ENCODE measurements at places on chromosomes 16 and 17.
A peak's percentile ranks its signal among the peaks of the same experiment; 100 is the strongest.

DNA sequence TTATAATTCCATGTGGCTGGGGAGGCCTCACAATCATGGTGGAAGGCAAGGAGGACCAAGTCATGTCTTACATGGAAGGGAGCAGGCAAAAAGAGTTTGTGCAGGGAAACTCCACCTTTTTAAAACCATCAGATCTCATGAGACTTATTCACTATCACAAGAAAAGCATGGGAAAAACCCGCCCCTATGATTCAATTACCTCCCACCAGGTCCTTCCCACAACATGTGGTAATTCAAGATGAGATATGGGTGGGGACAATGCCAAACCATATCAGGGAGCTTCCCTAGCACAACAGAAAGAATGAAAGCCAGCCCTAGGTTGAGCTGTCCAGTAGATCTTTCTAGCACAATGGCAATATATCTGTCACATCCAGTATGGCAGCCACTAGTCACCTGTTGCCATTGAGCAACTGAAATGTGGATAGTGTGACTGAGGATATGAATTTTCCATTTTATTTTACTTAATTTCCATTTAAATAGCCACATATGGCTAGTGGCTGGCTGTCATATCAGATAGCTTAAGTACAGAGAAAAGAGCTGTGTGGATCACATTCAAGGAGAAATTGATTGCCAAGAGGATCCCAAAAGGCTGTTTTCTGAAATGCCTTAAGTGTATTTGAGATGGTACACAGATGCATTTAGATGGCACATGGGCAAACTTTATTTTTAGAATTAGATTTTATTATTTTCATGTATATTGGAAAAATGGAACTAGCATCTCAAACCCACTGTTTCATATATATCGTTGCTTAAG is 273.0 kb downstream of the GRIN2A start:
- H3K4me1 ChIP-seq: no peaks in the 10 kb centered on the region
- no peaks in the 10 kb centered on the region for H3K36me3 ChIP-seq
- H3K27me3 ChIP-seq: peaks cover 2% of the 10 kb centered on the region
- H3K27ac ChIP-seq: no peak overlapping the region
- DNase-seq: no peak
- H3K4me3 ChIP-seq: no peak overlapping the region

GRCh38 chr16:19108409-19109287 is 5.1 kb upstream of the ITPRIPL2 start:
- H3K27me3 ChIP-seq: peaks cover 14% of the 10 kb centered on the region
- H3K4me3 ChIP-seq: no peak overlapping the region
- peaks cover 24% of the 10 kb centered on the region for H3K4me1 ChIP-seq
- H3K36me3 ChIP-seq: no peaks in the 10 kb centered on the region
- DNase-seq: no peak

DNA sequence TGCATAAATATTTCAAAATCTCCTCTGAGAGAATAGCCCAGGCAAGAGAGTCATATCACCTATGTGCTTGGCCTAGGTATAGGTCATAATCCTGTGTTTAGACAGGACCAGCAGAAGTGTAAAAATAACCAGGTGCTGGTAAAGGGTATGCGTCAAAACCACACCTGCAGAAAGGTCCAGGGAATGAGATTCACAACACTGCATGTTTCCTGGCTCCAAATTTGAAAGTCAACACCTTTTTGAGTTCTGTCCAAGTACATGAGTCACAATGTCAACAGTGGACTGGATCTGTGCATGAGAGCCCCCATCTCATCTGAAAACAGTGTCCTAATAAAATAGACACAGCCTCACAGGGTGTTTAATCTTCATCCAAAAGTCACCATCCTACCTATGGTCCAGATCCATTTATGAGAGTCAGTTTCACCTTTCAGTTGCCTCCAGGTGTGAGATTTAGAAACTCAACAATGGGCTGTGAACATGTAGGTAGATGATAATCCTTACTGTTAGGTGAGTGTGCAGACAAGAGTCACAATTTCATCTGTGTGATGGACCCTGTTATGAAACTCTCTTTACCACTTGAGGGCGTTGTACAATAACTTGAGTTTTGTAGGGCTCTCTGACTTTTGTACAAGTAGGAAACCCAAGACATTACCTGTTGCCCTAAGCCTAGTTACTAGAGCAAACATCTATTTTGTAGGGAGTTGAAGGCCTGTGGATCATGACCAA is 2100.7 kb downstream of the TP53TG3F start:
- H3K4me3 ChIP-seq: no peak overlapping the region
- DNase-seq: no peak
- H3K4me1 ChIP-seq: no peaks in the 10 kb centered on the region
- H3K27me3 ChIP-seq: no peaks in the 10 kb centered on the region
- no peaks in the 10 kb centered on the region for H3K36me3 ChIP-seq
- no peak overlapping the region for H3K27ac ChIP-seq

- H3K4me3 ChIP-seq: no peak overlapping the region
- H3K27ac ChIP-seq: no peak overlapping the region
- no peak for DNase-seq
- H3K27me3 ChIP-seq: peaks cover 20% of the 10 kb centered on the region
- H3K4me1 ChIP-seq: peaks cover 12% of the 10 kb centered on the region
Observed at GRCh38 chr17:37714897-37715296, 30.0 kb downstream of the HNF1B start.

- peak; percentile 53 for DNase-seq
- no peak overlapping the region for H3K4me3 ChIP-seq
- no peaks in the 10 kb centered on the region for H3K27me3 ChIP-seq
- no peak overlapping the region for H3K27ac ChIP-seq
Observed at GRCh38 chr16:5056352-5056751, 9.4 kb downstream of the C16orf89 start.

- peaks cover 7% of the 10 kb centered on the region for H3K36me3 ChIP-seq
- H3K27me3 ChIP-seq: no peaks in the 10 kb centered on the region
- peak overlapping the region; percentile 80 for H3K27ac ChIP-seq
- H3K4me3 ChIP-seq: peak overlapping the region; percentile 81
Observed at GRCh38 chr17:81018044-81018802, 16.7 kb upstream of the BAIAP2 start.

DNA sequence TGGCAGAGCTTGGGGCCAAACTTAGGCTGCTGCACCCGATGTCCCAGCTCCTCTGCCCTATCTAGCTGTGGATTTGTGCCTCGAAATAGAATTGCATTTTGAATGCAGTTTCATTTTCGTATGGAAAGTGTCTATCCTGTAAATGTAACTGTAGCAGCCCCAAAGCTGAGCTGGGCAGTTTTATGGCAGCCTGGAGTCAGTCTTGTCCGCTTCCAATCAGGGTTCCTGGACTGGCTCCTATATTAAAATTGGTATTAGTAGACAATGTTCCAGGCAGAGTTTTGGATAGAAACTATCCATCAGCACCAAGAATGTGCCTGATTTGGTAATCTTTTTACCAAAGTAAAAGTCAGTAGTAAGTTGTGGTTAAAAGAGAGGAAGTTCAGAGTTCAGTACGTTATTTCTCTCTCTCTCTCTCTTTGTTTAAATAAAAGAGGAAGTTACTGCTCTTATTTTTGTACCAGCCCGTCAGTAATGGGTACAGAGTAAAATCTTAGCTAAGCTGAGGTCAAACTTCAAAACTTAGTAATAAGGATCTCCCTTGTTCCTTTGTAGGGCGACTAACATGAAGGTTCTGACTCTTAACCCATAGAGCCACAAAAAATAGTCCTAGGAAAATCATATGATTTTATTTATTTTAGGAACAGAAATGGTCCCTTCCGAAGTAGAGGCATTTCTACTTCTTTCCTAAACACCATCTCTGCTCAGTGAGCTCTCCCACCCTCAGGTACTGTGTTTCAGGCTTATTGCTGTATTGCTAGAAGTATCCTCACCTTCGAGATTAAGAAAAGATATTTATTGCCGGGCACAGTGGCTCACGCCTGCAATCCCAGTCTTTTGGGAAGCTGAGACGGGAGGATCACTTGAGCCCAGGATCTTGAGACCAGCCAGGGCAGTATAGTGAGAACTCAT is 28.0 kb downstream of the PRKCB start:
- H3K4me1 ChIP-seq: peaks cover 87% of the 10 kb centered on the region
- DNase-seq: peak; percentile 33
- peaks cover 3% of the 10 kb centered on the region for H3K36me3 ChIP-seq
- H3K27me3 ChIP-seq: no peaks in the 10 kb centered on the region
- peak overlapping the region; percentile 81 for H3K4me3 ChIP-seq

DNA sequence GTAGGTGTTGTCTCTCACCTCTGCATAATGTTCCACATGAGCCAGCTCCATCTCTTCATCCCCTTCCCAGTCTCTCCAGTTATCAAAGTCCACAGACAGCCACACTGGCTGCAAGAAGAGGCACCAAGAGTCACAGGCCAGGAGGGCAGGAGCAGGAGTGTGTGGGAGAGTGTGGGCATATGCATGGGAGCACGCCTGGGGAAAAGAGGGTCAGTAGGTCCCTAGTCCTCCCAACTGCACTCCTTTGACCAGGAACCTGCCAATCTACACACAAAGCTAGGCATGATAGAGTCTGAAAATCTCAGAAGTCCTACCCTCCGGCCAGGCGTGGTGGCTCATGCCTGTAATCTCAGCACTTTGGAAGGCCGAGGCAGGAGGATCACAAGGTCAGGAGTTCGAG is 7.3 kb upstream of the AARSD1 start:
- H3K4me1 ChIP-seq: no peaks in the 10 kb centered on the region
- DNase-seq: no peak
- H3K27me3 ChIP-seq: no peaks in the 10 kb centered on the region
- H3K27ac ChIP-seq: no peak overlapping the region

- no peak overlapping the region for H3K27ac ChIP-seq
- no peaks in the 10 kb centered on the region for H3K4me1 ChIP-seq
- no peak for DNase-seq
- no peaks in the 10 kb centered on the region for H3K36me3 ChIP-seq
Observed at GRCh38 chr16:79543219-79543618, 57.3 kb downstream of the MAF start.

GRCh38 chr16:50244504-50245416 is 21.6 kb upstream of the ADCY7 start:
- peak overlapping the region; percentile 81 for H3K27ac ChIP-seq
- H3K36me3 ChIP-seq: no peaks in the 10 kb centered on the region
- H3K4me3 ChIP-seq: peak overlapping the region; percentile 78
- H3K4me1 ChIP-seq: peaks cover 7% of the 10 kb centered on the region
- peaks cover 5% of the 10 kb centered on the region for H3K27me3 ChIP-seq
- DNase-seq: no peak

GRCh38 chr17:79644617-79645016 is 33.8 kb upstream of the RBFOX3 start:
- H3K36me3 ChIP-seq: no peaks in the 10 kb centered on the region
- no peak for DNase-seq
- H3K4me1 ChIP-seq: no peaks in the 10 kb centered on the region
- no peak overlapping the region for H3K4me3 ChIP-seq

GRCh38 chr17:3826191-3826590 is 19.9 kb downstream of the NCBP3 start:
- no peaks in the 10 kb centered on the region for H3K27me3 ChIP-seq
- no peak for DNase-seq
- peaks cover 2% of the 10 kb centered on the region for H3K4me1 ChIP-seq
- peaks cover 45% of the 10 kb centered on the region for H3K36me3 ChIP-seq

DNA sequence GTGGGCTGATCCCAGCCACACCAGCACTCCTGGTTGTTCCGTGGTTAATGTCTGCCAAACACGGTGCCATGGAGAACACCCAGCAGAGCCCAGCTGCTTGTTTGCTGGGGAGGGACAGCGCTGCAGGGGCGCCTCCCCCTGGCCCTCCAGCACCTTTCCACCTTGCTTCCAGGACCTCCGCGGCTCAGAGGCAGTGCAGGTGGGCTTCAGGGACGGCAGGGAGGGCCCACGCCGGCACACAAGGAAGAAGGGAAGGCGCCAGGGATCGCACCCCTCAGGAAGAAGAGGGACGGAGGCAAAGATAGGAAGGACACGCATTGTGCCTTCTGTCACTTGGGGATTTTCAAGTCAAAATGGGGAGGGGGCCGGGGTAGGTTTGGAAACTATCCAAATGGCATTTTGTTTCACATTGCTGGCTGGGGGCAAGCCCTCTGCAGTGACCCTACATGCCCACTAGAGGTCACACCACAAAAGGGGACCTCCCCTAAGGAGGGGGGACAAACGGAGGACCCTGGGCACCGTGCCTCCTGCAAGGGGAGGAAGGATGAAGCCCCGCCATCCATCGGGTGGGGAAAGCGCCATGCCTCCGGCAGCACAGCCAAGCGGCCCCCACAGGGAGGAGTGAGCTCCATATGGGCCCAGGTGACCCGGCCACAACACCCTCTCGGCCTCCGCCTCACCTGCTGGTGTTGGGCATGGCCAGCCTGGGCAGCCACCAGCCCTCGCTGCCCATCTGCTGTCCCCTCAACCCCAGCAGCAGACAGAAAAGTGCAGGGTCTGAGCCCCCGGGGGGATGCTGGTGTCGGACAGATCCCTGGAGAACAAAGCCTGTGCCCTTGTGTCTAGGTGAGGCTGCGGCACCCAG is 7.5 kb upstream of the C16orf95 start:
- H3K4me1 ChIP-seq: no peaks in the 10 kb centered on the region
- no peak overlapping the region for H3K27ac ChIP-seq
- no peaks in the 10 kb centered on the region for H3K27me3 ChIP-seq
- H3K36me3 ChIP-seq: no peaks in the 10 kb centered on the region

GRCh38 chr16:48432136-48432535 is 46.9 kb upstream of the SIAH1 start:
- H3K4me1 ChIP-seq: peaks cover 13% of the 10 kb centered on the region
- H3K27me3 ChIP-seq: no peaks in the 10 kb centered on the region
- peak overlapping the region; percentile 25 for H3K27ac ChIP-seq
- DNase-seq: no peak
- no peaks in the 10 kb centered on the region for H3K36me3 ChIP-seq

DNA sequence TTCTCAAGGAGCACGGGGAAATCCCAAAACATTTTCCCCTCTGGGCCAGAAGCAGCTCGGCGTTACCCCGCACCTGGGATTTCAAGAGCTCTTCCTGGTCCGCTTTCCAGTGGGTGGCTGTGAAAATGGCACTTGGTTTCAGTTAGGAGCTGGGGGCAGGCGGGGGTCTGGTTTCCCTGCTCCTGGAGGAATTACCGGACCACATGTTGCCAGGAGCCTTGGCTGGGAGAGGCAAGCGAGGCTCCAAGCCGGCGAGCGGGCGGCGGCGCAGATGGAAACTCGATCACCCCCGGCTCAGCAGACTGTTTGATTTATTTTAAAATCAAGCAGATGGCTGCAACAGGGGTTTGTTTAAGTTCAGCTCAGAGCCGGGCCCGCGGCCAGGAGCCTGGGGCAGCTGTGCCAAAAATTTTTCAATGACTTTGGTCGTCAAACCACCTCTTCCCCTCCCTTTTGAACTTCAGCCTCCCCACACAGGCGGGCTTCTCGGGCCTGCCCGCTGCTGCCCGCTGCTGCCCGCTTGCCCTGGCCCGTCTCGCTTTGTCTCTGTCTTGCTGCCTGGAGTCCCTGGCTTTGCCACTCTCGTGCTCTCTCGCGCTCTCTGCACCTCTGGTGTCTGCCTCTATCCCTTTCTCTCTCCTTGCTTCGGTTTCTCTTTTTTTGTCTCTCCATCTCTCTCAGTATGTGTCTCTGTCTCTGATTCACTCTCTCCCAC is 108.0 kb upstream of the CIBAR2 start:
- H3K27ac ChIP-seq: no peak overlapping the region
- DNase-seq: no peak
- peaks cover 3% of the 10 kb centered on the region for H3K4me1 ChIP-seq
- H3K4me3 ChIP-seq: no peak overlapping the region

GRCh38 chr17:74417178-74418045 is 14.5 kb upstream of the GPRC5C start:
- no peak overlapping the region for H3K4me3 ChIP-seq
- H3K27ac ChIP-seq: peak overlapping the region; percentile 26
- H3K4me1 ChIP-seq: peaks cover 8% of the 10 kb centered on the region
